ENCODE measurements at places on chromosomes 16 and 17.
A peak's percentile ranks its signal among the peaks of the same experiment; 100 is the strongest.

DNA sequence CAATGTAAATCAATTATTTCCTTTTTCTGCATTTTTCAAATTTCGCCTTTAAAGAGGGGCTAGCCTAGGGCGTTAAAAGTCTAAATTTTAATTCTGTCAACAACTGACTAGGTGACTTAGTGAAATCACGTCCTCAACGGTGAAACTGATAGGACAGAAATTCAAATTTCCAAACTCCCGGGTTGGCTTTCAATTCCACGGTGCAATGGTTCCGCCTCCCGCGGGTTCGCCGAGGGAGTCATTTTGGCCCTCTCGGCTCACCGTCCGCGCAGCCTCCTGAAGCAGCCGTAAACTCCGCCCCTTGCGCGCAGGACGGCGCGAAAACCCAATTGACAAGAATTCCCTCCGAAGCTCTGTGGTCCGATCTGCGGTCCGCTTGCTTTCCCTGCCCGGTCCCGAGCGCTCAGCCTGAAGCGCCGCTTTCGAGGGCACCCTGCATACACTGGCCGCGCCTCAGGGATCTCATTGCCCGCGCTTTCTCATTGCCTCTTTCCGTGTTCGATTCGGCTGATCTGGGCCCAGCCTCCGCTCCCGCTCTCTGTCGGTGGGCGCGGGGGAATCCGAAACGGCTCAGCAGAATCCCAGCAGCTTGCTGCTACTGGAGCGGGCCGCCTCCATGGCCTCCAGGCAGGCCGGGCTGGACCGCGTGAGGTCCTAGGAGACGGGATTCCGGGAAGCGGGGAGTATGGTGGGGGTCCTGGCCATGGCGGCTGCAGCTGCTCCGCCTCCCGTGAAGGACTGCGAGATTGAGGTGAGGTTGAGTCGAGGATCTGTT, at the start of gene ATAD5:
ATAD5 (plus strand) TSS at position 304 of the 775 bp plus-strand sequence; CDS start at position 686, 382 bp downstream.
- DNase-seq = peak; percentile 91

DNA sequence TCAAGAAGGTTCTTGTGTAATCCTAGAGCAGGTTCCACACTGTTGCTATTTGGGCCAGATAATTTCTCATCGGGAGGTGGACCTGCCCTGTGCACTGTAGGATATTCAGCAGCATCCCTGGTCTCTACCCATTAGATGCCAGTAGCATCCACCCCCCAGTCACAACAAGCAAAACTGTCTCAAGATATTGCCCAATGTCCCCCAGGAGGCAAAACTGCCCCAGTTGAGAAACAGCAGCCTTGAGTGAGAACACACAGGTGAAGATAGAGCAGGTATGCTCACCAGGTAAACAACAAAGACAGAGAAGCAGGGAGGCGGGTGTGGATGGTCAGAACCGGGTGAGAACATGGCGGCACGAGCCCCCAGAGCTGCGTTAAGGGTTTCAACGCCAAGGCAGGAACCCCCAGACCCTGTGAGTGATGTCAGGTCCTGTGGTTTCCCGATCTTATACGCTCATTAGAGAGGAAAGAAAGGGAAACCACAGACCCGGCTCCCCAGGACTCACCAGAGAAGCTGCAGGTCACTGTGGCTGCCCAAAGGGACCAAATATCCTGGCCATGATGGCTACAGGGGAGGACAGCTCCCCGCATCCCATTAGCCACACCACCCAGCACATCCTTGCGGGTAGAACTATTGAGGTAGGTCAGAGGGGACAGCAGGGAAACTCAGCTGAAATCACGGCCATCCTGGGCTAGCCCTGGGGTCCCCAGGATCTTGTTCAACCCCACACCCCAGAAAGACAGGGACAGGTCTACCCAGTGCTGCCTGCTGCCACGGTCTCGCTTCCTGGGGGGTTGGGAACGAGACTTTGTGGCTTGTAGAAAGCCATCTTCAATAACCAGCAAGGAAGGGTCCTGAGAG, 21.2 kb downstream of the CDC42EP4 start:
- DNase-seq = no peak

DNA sequence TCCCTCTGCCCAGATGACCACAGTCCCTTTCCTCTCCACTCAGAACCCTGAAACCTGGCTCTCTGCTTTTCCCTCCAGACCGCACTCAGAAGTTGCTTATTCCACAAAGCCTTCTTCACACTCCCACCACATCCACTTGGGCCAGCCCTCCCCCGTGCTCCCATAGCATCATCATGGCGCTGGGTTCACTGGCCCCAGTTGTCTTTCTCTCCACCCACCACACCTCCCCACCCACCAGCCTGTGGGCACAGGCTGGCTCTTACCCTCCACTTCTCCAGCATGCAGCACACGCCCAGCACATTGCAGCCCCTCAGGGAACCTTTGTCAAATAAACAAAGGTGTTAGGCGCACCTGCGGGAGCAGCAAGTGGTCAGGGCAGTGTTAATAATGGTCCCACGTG, 130.0 kb downstream of the KATNIP start:
- DNase-seq = no peak

DNA sequence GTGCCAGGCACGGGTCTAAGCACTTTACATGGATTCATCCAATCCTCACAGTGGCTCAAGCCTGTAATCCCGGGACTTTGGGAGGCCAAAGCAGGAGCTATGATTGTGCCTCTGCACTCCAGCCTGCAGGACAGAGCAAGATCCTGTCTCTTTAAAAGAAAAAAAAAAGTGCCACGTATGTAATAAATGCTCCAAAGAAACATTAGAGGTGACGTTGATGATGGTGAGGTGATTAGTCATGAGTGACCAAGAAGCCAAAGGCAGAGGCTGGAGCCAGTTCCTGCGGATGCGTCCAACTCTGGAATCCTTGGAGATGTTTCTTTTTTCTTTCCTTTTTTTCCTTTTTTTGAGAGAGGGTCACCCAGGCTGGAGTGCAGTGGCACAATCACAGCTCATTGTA, 59.4 kb upstream of the SIAH1 start:
- no peak for DNase-seq

GRCh38 chr17:35664685-35665084, 66.8 kb upstream of the RASL10B start:
- DNase-seq = no peak

DNA sequence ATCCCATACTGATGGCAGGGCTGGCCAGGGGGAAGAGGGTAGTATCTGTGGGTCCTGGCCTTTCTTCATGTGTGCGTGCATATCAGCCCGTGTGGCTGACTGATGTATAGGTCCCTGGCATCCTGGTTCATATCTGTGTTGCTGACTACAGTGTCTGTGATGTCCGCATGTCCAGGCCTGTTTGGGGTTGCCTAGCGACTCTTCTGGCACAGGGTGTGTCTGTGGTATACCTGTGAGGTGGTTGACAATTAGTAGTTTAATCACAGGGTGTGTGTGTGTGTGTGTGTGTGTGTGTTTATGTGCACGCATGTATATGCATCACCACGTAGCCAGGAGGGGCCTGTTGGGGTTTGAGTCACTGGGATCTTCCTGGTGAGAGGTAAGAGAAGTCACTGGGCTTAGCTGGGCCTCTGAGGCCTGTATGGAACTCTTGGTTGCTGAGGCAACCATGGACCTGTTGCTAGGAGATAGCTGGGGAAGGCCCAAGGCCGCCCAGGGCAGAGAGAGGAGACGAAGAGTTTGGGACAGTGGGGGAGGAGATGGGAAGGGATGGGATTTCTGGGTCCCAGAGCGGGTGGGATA, 603 bp upstream of the TMEM95 start:
- DNase-seq = no peak

GRCh38 chr17:13597723-13598347, 3.9 kb downstream of the HS3ST3A1 start:
- no peak for DNase-seq

GRCh38 chr17:11302401-11303186, 61.6 kb downstream of the SHISA6 start:
- DNase-seq = peak; percentile 15

DNA sequence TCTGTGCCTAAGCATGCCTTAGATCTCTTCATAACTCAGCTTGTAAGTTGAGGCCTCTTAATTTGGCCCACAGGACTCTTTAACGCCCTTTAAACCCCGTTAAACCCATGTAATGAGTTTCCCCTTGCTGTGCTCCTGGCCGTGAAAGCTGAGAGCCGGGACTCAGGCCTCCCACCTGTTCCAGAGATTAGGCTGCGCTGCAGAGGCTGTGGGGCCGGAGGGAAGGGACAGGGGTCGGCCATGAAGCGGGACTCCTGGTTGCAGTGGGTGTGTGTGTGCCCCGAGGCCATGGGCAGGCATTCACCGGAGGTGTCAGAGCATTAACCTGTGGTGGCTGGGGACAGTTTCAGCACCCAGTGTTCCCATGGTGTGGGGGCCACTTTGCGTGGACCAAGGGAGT, 150.8 kb upstream of the IRX3 start:
- no peak for DNase-seq

GRCh38 chr16:78326731-78327130, 227.3 kb downstream of the WWOX start:
- DNase-seq = no peak

- DNase-seq = no peak
Measured at GRCh38 chr16:64051824-64052223, 1070.0 kb downstream of the CDH11 start.

DNA sequence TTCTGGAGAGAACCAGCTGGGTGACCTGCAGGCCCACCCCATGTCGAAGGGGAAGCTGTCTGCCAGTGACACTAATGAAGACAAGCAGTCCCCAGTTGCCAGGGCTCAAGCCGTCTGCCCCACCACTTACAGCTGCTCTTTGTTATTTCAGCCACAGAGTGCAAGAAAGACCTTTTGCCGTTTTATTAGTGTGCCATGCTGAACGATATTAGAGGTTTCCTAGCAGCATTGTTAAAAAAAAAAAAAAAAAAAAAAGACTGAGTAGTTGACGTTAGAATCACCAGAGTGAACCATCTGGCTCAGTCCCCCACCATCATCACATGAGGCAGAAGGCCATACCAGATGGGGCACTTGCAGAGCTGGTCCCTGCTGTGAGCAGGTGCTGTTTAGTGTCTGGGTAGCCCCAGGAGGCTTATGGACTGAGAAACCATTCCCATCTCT, 26.5 kb upstream of the SLC39A11 start:
- DNase-seq = no peak

- no peak for DNase-seq
Measured at GRCh38 chr16:17641990-17642389, 171.2 kb upstream of the XYLT1 start.

GRCh38 chr16:47465919-47466630, 4.9 kb downstream of the PHKB start:
- DNase-seq = no peak

Measured in tibial nerve (tissue), 4 donors.